ENCODE measurements at places on chromosomes 12 and 14.

DNA sequence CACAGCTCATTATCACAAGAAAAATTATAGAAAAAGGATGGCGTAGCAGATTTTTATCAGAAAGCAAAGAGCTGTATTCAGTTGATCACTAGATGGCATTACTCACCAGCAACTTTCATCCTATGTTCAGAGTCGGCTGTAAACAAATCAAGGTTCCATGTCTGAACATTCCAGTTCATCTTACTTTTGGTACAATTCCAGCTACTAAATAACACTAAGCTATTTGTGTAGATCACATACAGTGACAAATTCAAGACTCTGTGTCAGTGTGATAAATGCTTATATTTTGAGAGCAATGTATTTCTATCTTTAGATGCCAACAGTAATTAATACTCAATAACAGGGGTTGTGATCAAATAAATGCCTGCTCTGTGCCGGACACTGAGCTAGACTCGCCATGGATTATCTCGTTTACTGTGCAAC, 30.1 kb downstream of the NRDE2 start:
- no peak for DNase-seq

- no peak for DNase-seq
Measured at GRCh38 chr12:27076928-27077327, 5.5 kb downstream of the C12orf71 start.

DNA sequence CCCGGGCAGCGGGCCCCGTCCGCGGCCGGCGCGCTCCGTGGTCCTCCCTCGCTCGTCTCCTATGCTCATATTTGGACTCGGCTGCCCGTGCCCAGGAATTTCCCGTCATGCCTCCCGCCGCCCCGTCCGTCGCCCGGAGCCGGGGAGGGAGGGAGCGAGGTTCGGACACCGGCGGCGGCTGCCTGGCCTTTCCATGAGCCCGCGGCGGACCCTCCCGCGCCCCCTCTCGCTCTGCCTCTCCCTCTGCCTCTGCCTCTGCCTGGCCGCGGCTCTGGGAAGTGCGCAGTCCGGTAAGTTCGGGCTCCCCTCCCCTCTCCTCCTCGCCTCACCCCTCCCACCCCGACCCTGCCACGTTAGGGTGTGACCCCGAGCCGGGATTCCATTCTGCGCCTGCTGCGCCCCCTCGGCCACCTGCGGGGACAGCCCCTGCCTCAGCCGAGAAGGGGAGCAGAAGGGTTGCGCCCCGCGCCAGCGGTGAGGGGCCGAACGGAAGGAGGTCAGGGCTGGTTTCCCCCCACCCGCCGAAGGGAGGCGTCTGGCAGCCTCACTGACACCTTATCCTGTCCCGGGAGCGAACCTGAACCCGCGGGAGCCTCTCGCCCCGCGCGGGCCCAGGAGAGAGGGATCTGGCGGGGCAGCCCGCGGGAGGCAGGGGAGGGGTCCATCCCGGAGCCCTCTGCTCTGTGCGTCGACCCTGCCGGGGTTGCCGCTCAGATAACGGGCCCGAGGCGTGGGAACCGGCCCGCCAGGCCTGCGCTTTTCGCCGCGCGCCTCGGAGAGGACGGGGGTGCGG, at the start of gene MSRB3:
Gene MSRB3, plus strand, starts transcription at position 108 of the 793 bp plus-strand sequence. CDS start 29,897 bp downstream, outside the sequence.
- no peak for DNase-seq

DNA sequence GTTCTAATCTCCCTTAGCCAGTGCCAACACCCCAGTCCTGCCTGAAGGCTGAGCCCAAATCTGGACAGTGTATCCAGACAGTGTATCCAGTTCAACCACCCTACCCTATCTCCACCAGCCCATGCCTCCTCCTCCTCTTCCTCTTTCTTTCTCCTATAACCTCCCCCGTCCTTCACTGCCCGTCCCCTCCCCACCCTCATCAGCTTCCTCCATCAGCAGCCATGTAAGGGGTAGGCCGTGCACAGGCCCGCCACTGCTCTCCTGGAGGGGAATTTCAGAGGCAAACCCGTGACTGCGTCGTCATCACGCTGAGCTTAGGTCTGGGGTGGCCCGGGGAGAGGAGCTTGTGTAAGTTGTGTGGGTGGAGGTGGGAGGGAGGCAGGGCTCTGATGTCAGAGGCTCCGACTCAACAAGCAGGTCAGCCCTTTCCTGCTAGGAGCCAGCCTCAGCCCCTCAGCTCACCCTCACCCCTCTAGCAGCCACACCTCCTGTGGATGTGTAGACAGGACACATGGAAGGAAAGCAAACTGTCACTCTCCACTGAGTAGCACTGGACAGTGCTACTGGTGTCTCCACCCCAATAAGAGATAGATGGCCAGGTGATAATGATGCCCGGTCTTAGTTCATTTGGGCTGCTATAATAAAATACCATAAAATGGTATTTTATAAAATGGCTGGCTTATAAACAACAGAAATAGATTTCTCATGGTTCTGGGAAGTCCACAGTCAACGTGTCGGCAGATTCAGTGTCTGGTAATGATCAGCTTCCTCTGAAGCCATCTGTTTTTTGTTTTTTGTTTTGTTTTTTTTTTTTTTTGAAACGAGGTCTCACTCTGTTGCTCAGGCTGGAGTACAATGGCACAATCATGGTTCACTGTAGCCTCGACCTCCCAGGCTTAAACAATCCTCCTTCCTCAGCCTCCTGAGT, 50.5 kb downstream of the IRF2BPL start:
- peak; percentile 69 for DNase-seq

DNA sequence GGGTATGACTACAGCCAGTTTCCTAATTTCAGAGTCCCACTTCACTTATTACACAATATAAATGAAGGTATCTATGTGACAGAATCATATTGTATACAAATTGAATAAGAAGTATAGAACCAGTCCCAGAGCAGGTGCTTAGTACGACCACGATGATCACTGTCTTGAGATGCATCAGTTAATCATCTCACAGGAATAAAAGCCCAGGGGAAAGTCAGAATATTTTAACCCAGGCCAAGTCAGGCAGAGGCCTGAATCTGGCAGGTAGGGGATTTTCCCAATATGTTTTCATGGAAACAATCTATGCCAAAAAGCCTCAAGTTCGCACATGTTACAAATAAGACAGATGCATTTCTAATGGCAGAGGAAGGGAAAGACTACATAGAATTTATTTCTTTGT, 758.4 kb downstream of the BCL11B start:
- no peak for DNase-seq

DNA sequence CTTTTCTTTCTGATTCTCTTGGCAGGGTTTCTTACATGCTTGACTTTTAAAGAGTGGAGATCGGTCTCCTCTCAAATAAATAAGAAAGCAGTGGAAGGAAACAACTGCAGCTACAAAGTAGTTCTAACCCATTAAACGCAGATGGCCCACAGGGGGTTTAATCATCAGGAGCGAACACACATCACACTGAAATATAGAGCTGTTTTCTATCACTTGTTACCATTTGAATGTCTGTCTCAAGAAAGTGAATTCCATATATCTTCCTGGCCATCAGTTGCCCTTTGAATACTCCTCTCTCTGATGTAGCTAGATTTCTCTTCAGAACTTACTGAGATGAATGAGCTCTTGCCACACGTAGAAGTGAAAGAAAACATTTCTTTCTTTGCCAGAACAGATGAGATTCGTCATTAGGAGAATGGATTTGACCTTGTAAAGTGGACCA, 29.1 kb downstream of the ALX1 start:
- DNase-seq: no peak

- no peak for DNase-seq
Measured at GRCh38 chr14:26395726-26396125, 202.1 kb downstream of the NOVA1 start.

GRCh38 chr14:89625731-89626232, 208.7 kb upstream of the FOXN3 start:
- DNase-seq: no peak

DNA sequence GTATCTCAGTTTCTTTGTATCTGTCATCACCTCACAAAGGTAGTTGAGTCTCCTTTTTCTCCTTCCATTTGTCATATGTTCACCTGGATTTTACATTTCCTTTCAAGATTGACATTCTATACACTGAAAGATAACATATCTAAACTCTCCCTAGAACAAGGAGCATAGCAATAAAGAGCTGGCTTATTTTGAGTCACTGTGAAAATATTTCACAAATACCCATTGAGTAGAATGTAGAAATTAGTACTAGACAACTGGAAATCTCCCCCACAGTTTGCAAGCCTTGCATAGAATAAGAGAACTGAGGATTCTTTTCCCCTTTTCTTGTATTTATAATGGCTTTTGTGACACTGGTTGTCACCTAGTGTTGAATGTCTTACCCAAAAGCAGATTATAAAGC, 111.2 kb downstream of the KICS2 start:
- DNase-seq: no peak

- DNase-seq: no peak
Measured at GRCh38 chr12:65663648-65664047, 160.6 kb upstream of the HMGA2 start.

GRCh38 chr12:108595711-108596647, 1.9 kb downstream of the TMEM119 start:
- no peak for DNase-seq

Data from T-helper 17 cell (primary cell).